Kidney (tissue), 22 donors: ENCODE measurements at places on chromosomes 1 and 21. TPM values are rescaled to one million over a fixed set of nuclear protein-coding genes. Genes with fewer than 3 reads are reported as not detected.
A peak's percentile ranks its signal among the peaks of the same experiment; 100 is the strongest.

Gene ZNF648
- not detected for total RNA-seq

- no peak for DNase-seq
- H3K27me3 ChIP-seq: no peaks in the 10 kb centered on the region
- H3K4me1 ChIP-seq: no peaks in the 10 kb centered on the region
Observed at GRCh38 chr1:172673761-172674160, 14.9 kb downstream of the FASLG start.

Gene COL6A1
- 127 TPM for total RNA-seq

Gene FHAD1
- 4.2 TPM for total RNA-seq

- no peaks in the 10 kb centered on the region for H3K27me3 ChIP-seq
- no peak for DNase-seq
- no peak overlapping the region for H3K4me3 ChIP-seq
- no peaks in the 10 kb centered on the region for H3K36me3 ChIP-seq
Observed at GRCh38 chr1:110190282-110190929, 19.7 kb upstream of the KCNC4 start.

- H3K27ac ChIP-seq: no peak overlapping the region
- H3K36me3 ChIP-seq: no peaks in the 10 kb centered on the region
- no peak overlapping the region for H3K4me3 ChIP-seq
- DNase-seq: no peak
- H3K4me1 ChIP-seq: no peaks in the 10 kb centered on the region
Observed at GRCh38 chr1:98962156-98962555, 42.5 kb downstream of the PLPPR5 start.

Gene VAV3
- total RNA-seq: 87.5 TPM

Gene E2F2
- 0.50 TPM for total RNA-seq

- H3K27me3 ChIP-seq: peaks cover 2% of the 10 kb centered on the region
- H3K4me3 ChIP-seq: no peak overlapping the region
- H3K27ac ChIP-seq: no peak overlapping the region
- H3K36me3 ChIP-seq: no peaks in the 10 kb centered on the region
- no peaks in the 10 kb centered on the region for H3K4me1 ChIP-seq
- peak; percentile 23 for DNase-seq
Observed at GRCh38 chr1:3054474-3054873, 14.5 kb upstream of the PRDM16 start.

DNA sequence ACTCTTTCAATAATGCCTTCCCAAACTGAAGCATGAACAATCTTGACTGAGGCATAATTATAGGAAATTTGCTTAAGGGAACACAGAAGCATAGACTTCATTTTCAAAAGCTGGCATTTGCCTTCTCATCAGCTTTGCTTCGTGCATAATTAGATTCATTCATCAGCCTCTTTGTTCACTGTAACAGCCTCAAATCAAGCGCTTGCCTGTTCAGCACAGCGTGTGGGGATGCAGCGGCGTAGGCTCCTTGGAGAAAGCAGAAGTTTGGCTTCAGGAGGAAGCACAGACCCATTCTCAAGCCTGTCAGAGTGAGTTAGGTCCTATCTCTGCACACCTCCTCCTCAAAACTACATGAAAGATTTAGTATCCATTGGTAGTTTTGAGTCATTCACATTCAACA is 246.4 kb upstream of the MAP1LC3C start:
- no peak overlapping the region for H3K27ac ChIP-seq
- no peaks in the 10 kb centered on the region for H3K36me3 ChIP-seq
- H3K4me1 ChIP-seq: no peaks in the 10 kb centered on the region
- H3K4me3 ChIP-seq: no peak overlapping the region
- no peak for DNase-seq

DNA sequence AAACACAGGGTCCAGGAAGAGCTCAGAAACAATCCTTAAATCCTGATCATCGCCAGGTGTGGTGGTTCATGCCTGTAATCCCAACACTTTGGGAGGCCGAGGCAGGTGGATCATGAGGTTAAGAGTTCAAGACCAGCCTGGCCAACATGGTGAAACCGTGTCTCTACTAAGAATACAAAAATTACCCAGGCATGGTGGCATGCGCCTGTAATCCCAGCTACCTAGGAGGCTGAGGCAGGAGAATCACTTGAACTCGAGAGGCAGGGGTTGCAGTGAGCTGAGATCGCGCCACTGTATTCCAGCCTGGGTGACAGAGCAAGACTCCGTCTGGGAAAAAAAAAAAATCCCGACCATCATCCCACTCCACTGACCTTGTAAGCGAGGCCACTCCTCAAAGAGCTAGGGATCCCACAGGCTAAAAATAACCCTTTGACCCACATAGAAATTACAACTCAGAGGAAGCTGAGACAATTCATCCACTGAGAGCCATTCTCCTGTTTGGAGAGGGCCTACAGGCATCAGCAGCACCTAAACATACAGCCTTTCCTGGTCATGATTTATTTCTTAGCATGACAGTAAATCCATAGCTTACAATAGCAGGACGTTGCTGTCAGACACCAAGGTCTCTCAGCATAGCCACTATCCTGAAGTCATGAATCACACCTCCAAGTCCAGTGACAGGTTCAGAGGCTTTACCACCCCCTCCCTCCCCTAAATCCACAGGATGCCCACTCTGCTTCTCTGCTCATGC is 66.7 kb downstream of the TGFBR3 start:
- H3K4me3 ChIP-seq: no peak overlapping the region
- peak overlapping the region; percentile 29 for H3K27ac ChIP-seq
- peaks cover 33% of the 10 kb centered on the region for H3K4me1 ChIP-seq
- H3K27me3 ChIP-seq: no peaks in the 10 kb centered on the region
- no peaks in the 10 kb centered on the region for H3K36me3 ChIP-seq
- no peak for DNase-seq

Gene KCNQ4
- 1.2 TPM for total RNA-seq

GRCh38 chr1:110433803-110434202 is 17.1 kb upstream of the PROK1 start:
- H3K4me1 ChIP-seq: no peaks in the 10 kb centered on the region
- H3K27ac ChIP-seq: no peak overlapping the region

GRCh38 chr21:17295997-17296396 is 216.8 kb upstream of the CXADR start:
- no peaks in the 10 kb centered on the region for H3K4me1 ChIP-seq
- no peaks in the 10 kb centered on the region for H3K36me3 ChIP-seq
- no peak for DNase-seq
- H3K27ac ChIP-seq: no peak overlapping the region
- H3K27me3 ChIP-seq: no peaks in the 10 kb centered on the region
- H3K4me3 ChIP-seq: no peak overlapping the region

DNA sequence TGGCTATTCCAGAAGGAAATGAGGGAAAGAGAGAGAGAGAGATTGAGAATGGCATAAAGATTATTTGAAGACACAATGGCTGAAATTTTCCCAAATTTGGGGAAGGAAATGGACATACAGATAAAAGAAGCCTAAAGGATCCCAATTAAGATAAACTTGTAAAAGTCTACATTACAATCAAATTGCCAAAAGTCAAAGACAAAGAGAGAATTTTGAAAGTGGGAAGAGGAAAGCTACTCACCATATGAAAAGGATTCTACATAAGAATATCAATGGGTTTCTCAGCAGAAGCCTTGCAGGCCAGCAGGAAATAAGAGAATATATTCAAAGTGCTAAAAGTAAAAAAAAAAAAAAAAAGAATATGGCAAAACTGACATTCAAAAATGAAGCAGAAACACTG is 233.0 kb upstream of the NFIA start:
- H3K36me3 ChIP-seq: no peaks in the 10 kb centered on the region
- no peak overlapping the region for H3K4me3 ChIP-seq
- H3K27me3 ChIP-seq: no peaks in the 10 kb centered on the region
- no peaks in the 10 kb centered on the region for H3K4me1 ChIP-seq

DNA sequence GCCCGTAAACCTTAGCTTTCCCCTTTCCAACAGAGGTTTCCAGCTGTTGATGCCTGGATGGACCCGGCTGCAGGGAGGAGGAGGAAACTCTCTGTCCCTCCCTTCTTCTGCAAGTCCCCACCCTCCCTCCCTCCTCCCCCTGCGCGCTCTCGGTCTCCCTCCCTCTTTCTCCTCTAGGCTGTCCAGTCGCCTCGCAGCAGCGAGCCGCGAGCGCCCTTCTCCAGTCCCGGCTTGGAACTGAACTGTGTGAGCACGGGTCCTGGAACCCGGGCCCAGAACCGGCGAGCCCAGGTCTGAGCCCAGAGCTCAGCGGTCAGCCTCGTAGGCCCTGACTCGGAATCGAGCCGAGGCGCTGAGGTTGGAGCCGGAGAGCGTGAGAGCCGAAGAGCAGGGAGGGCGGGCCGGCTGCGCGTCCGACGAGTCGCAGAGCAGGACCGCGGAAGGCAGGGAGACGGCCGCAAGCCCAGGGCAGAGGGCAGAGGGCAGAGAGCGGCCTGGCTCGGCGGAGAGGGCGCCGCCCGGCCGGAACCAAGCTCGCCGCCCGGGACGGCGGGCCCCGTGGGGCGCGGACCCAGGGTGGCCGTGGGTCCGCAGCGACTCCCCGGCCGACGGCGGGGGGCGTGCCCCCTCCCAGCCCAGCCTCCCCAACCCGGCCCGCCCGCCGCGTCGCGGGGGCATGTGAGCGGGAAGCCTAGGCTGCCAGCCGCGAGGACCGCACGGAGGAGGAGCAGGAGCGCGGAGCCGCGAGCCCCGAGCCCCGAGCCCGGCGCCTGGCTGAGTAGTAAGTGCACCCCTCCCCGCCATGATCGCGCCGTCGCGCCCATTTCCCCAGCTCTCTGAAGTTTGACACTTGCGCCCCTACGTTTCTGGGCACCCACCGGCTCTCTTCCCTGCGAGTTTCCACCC is at the start of gene SOX13:
Gene SOX13 (plus strand): TSS at position 185 of the 906 bp plus-strand sequence. CDS start 39,801 bp downstream, outside the sequence.
- no peaks in the 10 kb centered on the region for H3K27me3 ChIP-seq
- H3K36me3 ChIP-seq: no peaks in the 10 kb centered on the region
- peaks cover 18% of the 10 kb centered on the region for H3K4me1 ChIP-seq
- peak within 1 kb of the TSS; percentile 91 for H3K27ac ChIP-seq
- H3K4me3 ChIP-seq: peak within 1 kb of the TSS; percentile 77

GRCh38 chr1:225450491-225451191 is 22.8 kb upstream of the LBR start:
- H3K4me3 ChIP-seq: no peak overlapping the region
- no peaks in the 10 kb centered on the region for H3K36me3 ChIP-seq
- H3K4me1 ChIP-seq: peaks cover 17% of the 10 kb centered on the region
- no peak for DNase-seq
- H3K27ac ChIP-seq: no peak overlapping the region
- no peaks in the 10 kb centered on the region for H3K27me3 ChIP-seq

- H3K27ac ChIP-seq: no peak overlapping the region
- H3K27me3 ChIP-seq: no peaks in the 10 kb centered on the region
- H3K36me3 ChIP-seq: no peaks in the 10 kb centered on the region
- H3K4me3 ChIP-seq: no peak overlapping the region
- DNase-seq: no peak
Observed at GRCh38 chr21:35995522-35996088, 64.7 kb downstream of the SETD4 start.

Gene CD84
- total RNA-seq: 17.5 TPM

GRCh38 chr1:159171688-159172501 is 480 bp downstream of the CADM3 start:
- H3K4me3 ChIP-seq: no peak overlapping the region
- no peak overlapping the region for H3K27ac ChIP-seq
- H3K27me3 ChIP-seq: peaks cover 9% of the 10 kb centered on the region
- no peaks in the 10 kb centered on the region for H3K4me1 ChIP-seq
- no peaks in the 10 kb centered on the region for H3K36me3 ChIP-seq

DNA sequence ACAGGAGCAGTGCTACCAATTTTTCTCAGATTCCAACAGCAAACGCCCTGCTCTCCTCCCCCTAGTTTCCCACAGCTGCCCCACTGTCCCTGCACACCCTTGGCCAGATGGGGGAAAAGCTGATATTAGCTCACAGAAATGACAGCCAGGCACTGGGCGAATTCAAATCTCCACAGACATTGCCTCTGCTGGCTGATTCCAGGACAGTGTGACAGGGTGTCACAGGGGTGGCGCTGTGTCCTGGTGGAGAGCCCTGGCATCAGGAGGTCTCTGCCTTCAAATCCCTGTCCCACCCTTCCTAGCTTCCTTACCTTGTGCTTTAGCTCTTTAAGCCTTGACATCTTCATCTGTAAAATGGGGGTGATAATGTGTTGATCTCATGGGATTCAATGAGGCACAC is 10.4 kb downstream of the OLIG1 start:
- H3K27ac ChIP-seq: peak overlapping the region; percentile 27
- H3K36me3 ChIP-seq: no peaks in the 10 kb centered on the region
- peaks cover 8% of the 10 kb centered on the region for H3K27me3 ChIP-seq
- H3K4me3 ChIP-seq: no peak overlapping the region
- no peak for DNase-seq
